ENCODE measurements at places on chromosomes 3 and 15.

GRCh38 chr3:117580806-117581205 lies 871.2 kb downstream of the TUSC7 start:
- DNase-seq, result no peak

DNA sequence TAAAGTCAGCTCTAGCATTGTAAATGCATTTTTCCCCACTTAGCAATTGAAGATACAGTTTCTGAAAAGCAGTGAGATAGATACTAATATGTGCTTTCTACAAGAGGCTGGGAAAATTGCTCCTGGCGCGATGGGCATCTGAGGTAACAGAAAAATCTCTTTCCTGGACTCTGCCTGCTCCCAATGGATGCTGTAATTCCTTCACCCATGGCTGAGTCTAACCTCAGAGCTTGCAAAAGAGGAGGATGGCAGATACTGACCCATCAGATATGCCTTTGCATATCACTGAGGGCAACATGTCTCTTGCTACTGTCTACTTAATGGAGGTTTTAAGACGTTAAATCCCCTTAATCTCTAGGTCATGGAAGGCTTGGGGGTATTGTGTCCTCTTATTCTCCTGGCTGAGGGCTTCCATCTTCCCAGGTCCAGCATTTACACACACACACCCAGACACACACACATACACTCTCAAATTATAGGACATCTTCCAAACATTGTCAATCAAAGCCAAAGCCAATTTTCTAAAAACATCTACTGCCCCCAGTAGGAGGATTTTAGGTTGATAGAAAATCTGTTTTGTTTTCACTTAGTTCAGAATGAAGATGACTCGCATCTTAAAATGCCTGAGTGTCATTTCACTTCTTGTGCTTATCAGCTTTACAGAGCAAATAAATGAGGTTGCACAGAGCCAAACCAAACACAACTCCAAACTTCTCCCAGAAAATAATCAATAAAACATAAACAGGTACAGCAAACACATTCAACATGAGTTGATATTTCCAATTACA lies 2.4 kb downstream of the TRPM1 start:
- no peak for DNase-seq

GRCh38 chr3:196969134-196969659 lies 564 bp upstream of the PIGZ start:
- DNase-seq, result peak; percentile 45

DNA sequence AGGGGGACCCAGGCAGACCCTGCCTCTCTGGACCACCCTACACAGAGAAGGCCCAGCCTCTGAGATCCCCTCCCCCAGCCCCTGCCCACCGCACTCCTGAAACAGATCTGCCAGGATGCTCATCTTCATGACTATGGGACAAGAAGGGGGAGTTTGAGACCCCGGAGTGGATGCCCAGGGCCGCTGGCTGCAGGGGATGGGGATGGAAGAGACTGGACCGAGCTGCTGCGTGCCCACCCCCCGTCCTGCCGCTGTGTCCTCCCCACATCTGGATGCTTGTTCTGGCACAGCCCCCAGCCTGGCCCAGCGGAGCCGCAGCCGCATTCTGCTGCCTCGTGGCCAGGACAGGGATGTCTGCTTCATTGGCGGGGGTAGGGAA lies 30.3 kb upstream of the SEMA3F start:
- DNase-seq, result no peak

GRCh38 chr3:44923632-44924456 lies 49.4 kb downstream of the TGM4 start:
- DNase-seq, result no peak

DNA sequence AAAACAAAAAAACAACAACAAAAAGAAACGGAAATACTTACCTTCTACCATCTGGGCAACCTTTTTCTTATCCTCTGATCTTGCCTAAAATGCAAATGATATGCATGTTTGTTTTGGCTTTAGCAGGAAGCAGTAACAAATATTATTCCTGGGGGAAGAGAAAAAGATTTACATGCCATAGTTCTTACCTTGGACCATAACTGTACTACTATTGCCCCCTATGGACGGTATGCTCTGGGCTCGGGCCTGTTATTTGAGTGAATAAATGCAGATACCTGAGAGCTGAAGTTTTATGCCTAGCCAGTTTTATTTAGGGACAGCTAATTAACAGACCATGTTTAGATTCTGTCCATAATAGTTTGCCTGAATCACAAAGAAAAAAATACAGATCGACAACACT lies 12.6 kb upstream of the STARD5 start:
- peak; percentile 30 for DNase-seq

DNA sequence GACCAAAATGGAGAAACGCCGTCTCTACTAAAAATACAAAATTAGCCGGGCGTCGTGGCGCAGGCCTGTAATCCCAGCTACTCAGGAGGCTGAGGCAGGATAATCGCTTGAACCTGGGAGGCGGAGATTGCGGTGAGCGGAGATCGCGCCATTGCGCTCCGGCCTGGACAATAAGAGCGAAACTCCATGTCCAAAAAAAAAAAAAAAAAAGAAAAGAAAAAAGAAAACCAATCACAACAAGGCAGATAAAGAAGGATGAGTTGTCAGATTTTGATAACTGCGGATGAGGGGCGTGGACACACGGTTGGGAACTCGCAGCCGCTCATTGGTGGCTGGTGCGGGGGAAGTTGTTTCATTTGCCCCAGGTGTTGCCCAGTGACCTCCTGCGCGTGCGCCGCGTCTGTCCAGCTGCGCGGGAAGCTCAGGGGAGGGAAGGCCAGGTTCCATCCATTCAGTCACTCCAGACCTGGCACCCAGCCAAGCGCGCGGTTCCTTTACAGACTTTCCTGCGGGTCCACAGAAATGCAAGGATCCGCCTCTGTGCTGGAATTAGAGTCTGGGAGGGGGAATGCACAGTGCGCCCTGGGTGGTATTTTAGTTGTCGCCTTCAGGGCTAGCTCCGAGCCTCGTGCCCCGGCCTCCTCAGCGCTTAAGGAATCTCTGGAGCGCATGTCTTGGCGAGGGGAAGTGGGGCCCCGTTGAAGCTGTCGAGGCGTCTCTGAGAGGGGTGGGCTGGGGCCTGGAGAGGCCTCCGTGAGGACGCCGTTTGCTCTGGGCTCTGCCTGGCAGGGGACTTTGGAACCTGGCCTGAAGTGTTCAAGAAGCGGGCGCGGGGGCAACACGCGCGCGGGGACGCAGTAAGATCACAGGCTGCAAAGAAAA lies 708 bp upstream of the GCHFR start:
- DNase-seq, result peak; percentile 29

- peak; percentile 5 for DNase-seq
Observed at GRCh38 chr3:150407808-150408220, 284 bp upstream of the TSC22D2 start.

GRCh38 chr3:133509488-133509887 lies 64.0 kb upstream of the CDV3 start:
- no peak for DNase-seq

DNA sequence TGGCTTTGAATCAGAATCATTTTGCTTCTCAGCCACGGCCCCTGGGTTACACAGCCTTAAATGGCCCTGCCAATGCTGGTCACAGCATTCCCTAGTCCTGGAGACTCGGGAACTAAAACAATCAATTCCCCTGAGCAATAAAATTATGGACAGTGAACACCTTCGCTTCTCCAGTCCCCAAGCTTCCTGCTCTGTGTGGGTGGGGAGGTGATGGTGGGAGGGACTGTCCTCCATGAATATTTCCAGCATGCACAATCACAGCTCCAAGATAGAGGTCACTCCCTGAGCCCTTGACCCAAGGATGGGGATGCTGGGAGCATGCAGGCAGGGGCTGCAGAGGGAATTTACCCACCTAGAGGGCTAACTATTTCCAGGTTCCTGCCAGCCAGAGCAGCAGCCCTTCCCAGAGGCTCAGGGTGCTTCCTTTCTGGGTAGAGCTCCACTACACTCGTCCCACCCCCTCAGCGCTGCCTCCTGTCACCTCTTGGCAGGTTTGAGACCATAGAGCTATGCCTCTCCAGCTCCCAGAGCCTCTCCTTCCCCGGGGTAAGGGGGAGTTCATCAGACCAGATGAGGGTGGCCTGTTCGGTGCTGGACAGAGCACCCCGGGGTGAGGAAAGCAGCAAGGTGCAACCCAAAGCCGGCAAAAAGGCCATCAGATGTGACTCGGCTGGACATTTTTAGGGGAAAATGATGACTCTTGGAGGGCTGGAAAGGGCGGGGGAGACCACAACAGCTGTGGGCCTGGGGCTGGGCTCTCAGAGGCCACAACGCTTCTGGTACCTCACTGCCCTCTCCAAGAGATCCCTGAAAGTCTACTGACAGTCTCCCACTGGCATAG lies 14.5 kb upstream of the CCDC33 start:
- no peak for DNase-seq

GRCh38 chr3:135071483-135071882 lies 276.4 kb downstream of the EPHB1 start:
- no peak for DNase-seq

DNA sequence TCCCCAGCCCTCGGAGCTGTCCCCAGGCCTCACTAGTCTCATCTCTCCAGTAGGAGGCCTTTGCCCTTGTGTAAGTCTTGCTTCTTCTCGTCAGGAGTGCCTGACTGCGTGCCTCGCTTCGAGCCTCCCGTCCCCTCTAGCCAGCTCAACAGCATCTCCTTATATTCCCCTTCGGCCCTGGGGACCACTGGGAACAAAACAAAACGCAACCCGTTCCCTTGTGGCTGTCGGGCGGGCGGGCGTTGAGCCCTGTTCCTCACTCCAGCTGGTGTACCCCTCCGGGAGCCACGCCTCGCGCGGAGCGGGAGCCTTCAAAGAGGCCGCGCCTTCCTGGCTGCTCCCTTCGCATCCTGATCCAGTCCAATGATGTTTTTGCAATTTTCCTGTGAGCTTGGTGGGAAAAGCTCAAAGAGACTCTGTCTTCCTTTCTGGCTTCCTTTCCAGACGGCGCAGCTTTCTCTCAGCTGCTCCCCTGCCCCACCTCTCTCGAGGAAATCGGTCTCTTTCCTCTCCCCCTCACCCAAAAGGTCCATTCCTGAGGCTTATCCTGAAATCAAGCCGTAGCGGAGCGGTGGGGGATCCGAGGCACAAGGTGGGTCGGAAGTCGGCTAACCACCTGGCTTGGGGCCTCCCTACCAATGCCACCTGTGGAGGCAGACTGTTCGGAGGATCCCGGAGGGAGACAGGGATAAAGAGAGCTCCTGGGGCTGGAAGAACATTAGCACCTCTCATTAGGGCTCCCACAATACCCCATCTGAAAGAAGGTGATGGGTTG lies 33.4 kb upstream of the SRP14 start:
- DNase-seq, result no peak

GRCh38 chr3:165346503-165346902 lies 150.3 kb upstream of the SLITRK3 start:
- DNase-seq, result no peak

- no peak for DNase-seq
Observed at GRCh38 chr3:50364573-50365079, 5.3 kb upstream of the TMEM115 start.

DNA sequence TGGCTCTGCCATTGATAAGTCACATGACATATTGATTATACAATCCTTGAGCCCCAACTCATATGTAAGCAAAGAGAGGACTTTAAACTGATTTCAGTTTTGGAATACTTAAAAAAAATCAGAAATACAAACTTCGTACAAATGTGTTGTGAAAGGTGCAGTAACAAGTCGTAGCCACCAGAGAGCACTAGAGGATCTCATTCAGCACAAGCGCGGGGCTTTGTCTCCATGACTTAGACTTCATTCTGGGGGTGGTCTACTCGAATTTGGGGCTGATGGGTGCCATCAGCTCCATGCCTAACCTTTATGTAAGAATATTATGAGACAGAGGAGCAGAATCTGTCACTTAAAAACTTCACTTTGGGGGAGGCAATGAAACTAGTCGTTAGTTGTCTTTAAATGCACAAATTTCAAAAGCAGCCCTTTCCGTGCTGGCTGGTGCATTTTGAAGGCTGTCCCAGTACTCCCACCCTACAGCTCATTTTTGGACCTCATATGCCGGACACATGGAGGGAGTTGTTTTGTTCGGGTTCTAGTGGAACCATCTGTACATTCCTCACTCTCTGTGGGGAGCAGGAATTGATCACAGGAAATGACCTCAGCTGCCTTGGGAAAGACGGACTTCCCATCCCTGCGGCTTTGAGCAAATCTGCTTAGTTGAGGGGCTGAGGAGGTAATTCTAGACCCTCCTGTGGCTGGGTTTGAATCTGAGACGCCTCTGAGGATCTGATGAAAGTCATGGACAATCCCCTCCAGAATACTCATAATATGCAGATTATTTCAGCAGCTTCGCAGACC lies 27.5 kb upstream of the MASP1 start:
- DNase-seq, result peak; percentile 13

DNA sequence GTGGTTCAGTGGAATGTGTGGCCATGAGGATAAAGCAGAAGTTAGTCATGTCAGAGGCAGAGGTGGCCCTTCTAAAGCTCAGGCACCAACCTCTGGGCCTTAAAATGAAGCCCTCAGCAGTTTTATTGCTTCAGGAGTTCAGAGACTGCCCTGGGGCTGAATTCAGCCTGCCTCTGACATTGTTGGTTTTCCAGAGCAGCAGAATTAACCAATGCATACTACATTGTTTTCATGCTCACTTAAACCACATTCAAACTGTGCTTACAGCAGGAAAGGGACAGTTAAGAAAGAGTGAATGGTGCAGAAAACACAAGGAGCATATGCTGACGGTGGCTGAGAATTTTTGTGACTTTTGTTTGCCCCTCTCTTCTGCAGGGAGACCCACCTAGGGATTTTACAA lies 320.2 kb downstream of the CHST2 start:
- no peak for DNase-seq

- no peak for DNase-seq
Observed at GRCh38 chr15:94056314-94056713, 175.0 kb upstream of the MCTP2 start.

DNA sequence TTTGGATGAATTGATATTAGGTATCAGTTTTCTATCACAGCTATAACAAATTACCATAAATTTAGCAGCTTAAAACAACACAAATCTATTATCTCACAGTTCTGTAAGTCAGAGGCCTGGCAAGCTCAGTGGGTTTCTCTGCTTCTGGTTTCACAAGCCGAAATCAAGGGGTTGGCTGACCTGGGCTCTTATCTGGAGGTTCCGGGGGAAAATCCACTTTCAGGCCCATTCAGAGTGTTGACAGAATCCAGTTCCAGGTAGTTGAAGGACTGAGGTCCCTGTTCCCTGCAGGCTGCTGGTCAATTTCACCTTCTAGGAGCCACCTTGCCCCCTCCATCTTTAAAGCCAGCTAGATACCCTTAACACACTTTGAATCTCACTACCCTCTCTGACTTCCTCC lies 11.1 kb upstream of the HHATL start:
- no peak for DNase-seq

DNA sequence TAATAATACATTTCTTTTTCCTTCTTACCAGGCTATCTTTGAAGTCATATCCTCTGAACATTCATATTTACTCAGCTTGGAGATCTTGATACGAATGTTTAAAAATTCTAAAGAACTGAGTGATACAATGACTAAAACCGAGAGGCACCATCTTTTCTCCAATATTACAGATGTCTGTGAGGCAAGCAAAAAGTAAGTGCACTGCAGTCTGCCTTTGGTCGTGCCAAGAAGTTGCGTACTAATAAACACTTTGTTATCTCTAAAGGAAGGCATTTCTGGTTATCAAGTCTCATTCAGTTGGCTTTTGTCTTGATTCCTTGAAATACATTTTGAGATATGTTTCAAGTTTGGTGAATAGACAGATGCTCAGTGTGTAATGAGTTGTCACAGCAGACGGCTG lies 31.6 kb downstream of the ARHGEF26 start:
- DNase-seq, result no peak

GRCh38 chr15:35309886-35310285 lies 224.8 kb upstream of the NANOGP8 start:
- DNase-seq, result no peak

GRCh38 chr3:170386468-170386867 lies 29.0 kb downstream of the SKIL start:
- no peak for DNase-seq

- no peak for DNase-seq
Observed at GRCh38 chr3:4633078-4634004, 140.2 kb downstream of the ITPR1 start.
